ENCODE measurements at places on chromosomes 16 and 17.

- no peak for DNase-seq
Measured at GRCh38 chr17:34379868-34380267, 16.8 kb upstream of the CCL1 start.

- DNase-seq = no peak
Measured at GRCh38 chr16:55037966-55038365, 107.3 kb downstream of the IRX5 start.

GRCh38 chr17:32859857-32860525 lies 16.9 kb downstream of the MYO1D start:
- no peak for DNase-seq

GRCh38 chr17:47873200-47874090 lies 22.5 kb upstream of the SP6 start:
- no peak for DNase-seq

DNA sequence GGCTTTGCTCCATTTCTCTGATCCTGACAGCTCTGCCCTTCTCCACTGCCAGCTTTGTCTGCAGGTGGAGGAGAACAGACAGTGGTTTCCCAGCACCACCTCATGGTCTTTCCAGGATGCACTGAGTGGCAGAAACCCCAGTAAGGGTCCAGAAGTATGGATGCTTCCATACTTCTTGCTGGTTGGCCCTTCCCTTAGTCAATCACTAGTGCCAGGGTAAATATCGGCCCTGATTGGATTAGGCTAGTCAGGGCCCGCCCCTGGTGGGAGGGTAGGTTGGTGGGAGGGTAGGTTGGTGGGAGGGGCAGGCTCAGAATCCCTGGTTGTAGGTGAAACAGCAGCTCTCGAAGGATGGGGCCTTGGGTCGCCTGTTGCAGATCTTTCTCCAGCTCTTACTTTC lies 10.2 kb downstream of the RNF213 start:
- DNase-seq = no peak

DNA sequence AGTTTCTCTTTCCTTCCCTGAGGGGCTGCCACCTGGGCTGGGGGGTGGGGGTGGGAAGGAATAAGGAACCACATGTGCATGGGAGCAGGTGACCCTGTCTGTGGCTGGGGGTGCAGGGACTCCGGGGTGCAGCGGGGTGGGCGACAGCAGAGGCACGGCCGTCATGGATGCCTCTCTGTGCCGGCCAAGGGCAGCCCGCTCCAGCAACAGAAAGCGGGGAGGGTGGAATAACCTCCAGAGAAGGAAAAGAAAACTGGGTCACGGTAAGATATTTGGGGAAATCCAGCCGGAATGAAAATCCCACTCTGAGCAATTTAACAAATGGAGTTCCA lies 4.2 kb downstream of the NDUFAF8 start:
- DNase-seq = no peak

- peak; percentile 33 for DNase-seq
Measured at GRCh38 chr16:82192665-82193064, 22.6 kb upstream of the MPHOSPH6 start.

GRCh38 chr17:83174362-83175118 lies 95.1 kb downstream of the METRNL start:
- DNase-seq = no peak

GRCh38 chr17:59767176-59767575 lies 59.7 kb downstream of the VMP1 start:
- no peak for DNase-seq

DNA sequence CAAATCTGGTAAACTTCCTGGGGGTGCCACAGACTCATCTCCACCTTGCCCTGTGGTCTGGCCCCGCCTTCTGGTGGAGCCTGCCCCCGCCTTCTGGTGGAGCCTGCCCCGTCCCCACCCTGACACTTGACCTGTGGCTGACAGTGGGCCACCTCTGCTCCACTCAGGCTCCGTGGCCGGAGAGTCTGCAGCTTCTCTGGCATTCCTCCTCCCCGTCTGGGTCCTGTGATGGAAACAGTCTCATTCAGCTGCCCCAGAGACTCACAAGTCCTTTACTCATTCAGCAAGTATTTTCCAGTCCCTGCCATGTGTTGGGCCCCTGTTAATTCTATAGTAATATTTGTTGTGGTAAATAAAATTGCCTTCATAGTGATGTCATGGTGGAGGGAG lies 21.0 kb upstream of the G6PC1 start:
- peak; percentile 51 for DNase-seq

- DNase-seq = no peak
Measured at GRCh38 chr16:8323153-8323552, 267.2 kb downstream of the TMEM114 start.

GRCh38 chr17:2071024-2071385 lies 16.1 kb downstream of the HIC1 start:
- no peak for DNase-seq

DNA sequence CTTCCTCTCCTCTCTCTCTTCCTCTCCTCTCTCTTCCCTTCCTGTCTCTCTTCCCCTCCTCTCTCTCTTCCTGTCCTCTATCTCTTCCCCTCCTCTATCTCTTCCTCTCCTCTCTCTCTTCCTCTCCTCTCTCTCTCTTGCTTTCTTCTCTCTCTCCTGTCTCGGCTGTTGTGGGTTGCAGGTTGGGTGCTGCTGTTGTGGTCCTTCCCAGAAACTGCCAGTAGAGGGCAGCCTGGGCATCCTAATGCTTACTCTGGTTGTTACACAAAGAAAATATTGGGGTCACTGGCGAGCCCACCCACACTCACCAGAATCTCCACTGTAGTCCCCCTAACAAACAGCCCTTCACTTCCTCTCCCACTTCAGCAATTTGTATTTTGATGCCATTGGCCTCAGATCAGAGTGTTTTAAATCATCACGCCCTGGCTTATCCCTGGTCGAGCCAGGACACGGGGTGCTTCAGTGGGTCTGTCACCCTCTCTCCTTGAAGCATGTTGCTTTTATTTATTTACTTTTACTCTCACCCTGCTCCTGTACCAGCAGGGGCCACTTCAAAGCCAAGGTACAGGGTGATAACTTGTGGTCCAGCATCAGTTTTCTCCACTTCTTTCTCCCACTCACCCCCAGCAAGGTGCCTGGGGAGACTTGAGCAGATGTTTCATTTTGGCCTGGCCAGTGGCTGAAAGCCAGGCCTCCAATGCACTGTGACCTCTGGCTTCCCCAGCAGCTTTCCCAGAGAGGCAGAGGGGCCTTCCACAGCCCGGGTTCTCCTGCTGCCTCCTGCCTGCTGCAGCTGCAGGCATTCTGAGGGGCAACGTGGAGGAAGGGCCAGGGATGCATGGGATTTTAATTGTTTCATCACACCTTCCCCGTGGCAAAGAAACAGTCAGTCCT lies 4.7 kb upstream of the MMP15 start:
- no peak for DNase-seq
